ENCODE measurements at places on chromosomes 4 and X.

DNA sequence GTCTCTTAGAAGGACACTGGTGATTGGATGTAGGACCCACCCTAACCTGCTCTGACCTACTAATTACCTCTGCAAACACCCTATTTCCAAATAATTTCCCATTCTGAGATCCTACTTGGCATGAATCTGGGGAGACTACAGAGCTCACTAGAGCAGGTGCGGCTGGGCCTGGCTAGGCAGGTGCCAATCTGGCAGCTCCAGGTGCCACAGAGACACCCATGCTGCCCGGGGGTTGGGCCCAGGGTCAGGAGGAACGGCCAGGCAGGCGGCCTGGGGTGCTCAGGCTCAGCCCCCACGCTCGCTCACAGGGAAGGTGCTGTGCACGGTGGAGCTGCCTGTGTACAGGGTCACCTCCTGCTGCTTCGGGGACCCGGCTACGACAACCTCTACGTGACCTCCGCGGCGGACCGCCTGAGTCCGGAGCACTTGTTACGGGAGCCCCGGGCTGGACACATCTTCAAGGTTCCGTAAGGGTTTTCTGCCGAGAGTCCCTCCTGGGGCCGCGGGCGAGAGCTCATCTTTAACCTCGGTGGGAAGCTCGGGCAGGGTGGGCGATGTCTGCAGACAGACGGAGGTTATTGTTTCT is 26.5 kb upstream of the PLCXD1 start:
- DNase-seq, result no peak

DNA sequence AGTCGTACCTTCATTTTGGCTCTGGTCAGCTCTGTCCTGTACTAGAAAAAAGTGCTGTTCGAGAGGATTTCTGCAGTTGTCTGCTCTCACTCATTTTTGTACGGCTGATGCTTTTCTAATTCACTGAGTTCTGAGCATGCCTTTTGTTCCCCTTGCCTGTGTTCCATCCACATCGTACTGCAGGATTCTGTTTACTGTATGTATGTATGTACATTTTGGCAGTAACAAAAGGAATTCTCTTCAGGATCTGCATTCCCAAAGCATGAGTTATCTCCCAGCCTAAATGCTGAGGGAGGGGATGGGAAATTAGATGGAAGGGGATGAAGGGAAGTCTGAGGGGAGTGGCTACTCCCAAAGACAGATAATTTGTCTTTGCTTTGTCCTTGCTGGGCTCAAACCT is 87.6 kb downstream of the GBA3 start:
- DNase-seq, result no peak

DNA sequence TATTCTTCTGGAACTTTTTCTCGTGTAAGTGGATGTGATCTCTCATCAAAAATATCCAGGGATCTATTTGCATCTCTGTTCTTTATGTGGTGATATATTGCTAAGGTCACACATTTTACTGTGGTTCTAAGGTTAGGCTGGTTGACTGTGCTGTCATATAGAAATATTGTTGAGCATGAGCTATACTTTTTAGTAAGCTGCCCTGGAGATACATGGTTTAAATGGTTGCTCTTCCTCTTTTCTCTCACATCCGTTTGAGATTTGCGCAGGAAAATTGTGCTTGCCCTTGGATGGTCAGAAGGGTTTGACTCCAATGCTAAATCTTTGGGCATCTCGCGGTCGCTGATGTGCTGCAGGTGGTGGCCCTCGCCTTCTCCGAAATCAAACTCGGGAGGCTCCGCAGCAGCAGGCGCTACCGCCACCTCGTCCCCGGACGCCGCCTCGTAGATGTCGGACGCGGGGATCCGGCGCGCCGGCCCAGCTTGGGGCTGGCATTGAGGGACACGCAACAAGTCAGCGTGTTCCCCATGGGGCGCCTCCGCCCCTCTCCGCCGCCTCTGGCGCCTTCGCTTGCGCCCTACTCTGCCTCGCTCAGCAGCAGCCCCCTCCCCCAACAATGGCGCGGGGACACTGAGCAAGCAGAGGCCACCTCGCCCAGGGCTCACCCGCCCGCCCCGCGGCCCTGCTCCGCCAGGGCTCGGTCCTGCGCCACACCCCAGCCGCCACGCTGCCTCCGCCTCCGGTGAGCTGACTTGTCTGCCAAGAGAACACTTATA is 154.5 kb downstream of the MSN start:
- no peak for DNase-seq

DNA sequence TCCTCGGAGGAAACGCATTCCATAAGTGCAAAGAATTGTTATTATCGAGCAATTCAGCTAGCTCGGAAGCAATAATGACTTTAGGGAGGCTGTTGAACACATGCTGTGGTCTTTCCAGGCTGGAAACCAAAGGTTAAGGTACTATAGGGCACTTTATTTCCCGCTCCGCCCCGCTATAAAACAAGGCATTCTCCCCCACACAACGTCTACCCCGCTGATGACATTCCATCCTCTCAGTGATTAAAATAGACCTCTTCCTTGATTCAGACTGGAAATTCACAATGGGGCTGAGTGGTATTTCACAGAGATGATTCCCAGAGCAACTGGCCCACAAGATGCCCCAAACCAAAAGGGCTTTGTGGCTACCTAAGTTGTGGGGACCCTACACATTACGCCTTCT is 196.4 kb downstream of the STIM2 start:
- no peak for DNase-seq

DNA sequence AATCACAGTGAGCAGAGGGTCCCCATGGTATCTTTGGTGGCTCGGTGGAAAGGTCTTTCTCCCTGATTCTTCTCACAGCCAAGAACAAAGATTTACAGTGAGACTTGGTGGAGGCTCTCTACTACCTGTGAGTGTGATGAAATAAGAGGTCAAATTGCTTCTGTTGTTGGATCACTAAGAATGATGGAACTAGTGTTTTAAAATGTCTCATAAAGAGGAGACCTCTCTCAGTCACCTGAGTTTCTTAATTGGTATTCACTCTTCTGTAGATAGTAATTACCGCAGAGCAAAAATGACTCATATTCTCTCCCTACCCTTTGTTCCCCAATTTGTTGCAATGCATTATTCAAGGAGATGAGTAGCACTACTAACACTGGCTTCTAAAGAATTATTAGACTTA is 100.9 kb upstream of the TBC1D9 start:
- no peak for DNase-seq

GRCh38 chr4:169383724-169384123 is 113.0 kb upstream of the SH3RF1 start:
- no peak for DNase-seq

DNA sequence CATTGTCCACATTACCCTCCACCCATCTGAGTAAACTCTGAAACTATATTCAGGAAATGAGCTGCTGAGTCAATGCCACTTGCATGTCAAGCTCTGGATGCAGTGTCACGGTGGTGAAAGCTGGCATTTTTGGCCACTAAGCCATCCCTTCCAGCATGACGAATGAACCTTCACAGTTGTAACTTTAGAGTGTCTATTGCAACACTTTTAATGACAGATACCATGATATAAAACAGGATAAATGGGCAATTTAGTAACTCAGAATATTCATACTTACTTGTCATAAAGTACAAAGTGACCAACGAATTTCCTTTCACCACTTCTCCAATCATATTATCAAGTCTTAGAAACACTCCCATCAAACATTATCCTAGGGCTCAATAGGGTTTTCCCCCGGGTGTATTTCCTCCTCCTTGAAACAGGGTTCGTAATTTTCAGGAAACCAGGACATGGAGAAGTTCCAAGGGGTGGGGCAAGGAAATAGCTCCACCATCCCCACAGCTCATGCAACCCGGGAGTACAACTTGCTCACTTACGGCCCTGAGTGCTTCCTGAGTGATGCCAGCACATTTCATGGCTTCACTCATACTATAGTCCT is 73.1 kb downstream of the MTHFD2L start:
- DNase-seq, result no peak

DNA sequence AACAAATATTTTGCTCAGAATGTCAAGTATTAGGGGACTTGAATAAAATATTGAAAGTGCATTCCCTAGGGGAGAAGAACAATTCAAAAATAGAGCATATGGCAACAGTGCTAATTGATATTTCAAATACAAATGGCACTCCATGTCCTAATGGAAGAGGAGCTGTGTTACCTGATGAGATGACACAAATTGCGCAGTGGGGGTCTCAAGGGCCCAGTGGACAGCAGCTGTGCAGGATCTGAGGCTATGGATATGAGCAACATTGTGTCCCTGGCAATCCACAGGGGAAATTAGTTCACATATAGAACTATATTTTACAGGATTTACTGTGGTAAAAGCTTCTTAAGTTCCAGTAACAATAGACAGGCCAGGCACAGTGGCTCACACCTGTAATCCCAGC is 17.4 kb upstream of the USP46 start:
- no peak for DNase-seq

GRCh38 chr4:67325791-67326190 is 219.5 kb downstream of the CENPC start:
- no peak for DNase-seq

GRCh38 chrX:31543634-31544033 is 471.8 kb upstream of the FTHL17 start:
- DNase-seq, result no peak

DNA sequence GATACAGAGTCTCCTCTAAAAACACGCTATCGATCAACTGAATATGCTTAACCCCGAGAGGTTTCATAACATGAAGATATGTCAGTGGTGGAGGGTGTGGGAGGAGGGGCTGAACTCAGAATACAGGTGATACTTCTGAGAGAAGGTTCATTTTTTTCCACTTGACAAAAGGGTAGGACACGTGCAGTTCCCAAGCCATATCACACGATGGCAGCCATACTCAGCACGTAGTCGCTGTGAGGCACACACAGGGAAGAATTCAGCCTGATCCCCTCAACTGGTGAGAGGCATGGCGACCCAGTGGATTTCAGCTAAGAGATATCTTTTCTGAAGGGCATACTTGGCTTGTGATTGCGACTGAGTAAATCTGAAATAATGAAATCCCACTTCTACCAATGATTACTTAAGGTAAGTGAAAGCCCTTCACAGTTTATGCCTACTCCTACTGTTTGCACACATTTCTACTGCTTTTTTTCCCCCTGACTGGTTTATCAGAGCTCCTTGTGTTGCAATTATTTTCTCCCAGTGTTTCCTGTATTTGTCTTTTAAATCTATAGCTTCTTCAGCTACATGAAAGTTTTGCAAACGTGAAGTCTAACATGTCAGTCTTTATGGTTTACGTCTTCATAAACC is 133.1 kb downstream of the CORIN start:
- DNase-seq, result no peak

DNA sequence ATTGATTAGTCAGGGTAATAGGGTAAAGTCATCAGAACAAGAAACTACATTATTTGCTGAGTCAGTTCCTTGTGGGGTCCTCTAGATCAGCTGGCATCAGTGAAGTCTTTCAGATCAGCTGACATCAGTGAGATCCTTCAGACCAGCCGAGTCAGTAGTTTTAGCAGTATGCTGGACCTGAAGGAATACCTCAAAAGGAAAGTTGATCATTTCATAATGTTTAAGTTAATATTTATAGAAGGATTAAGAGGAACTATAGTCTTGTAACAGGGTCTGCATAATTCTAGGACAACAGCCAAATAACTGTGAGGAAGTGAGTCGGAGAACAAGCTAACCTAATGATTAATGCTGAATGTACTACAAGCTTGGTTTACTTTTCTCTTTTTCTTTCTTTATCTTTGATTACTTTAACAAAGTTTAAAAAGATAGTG is 958 bp upstream of the UGT2B7 start:
- DNase-seq, result no peak

- no peak for DNase-seq
Measured at GRCh38 chr4:112279025-112279881, 6.5 kb downstream of the TIFA start.

DNA sequence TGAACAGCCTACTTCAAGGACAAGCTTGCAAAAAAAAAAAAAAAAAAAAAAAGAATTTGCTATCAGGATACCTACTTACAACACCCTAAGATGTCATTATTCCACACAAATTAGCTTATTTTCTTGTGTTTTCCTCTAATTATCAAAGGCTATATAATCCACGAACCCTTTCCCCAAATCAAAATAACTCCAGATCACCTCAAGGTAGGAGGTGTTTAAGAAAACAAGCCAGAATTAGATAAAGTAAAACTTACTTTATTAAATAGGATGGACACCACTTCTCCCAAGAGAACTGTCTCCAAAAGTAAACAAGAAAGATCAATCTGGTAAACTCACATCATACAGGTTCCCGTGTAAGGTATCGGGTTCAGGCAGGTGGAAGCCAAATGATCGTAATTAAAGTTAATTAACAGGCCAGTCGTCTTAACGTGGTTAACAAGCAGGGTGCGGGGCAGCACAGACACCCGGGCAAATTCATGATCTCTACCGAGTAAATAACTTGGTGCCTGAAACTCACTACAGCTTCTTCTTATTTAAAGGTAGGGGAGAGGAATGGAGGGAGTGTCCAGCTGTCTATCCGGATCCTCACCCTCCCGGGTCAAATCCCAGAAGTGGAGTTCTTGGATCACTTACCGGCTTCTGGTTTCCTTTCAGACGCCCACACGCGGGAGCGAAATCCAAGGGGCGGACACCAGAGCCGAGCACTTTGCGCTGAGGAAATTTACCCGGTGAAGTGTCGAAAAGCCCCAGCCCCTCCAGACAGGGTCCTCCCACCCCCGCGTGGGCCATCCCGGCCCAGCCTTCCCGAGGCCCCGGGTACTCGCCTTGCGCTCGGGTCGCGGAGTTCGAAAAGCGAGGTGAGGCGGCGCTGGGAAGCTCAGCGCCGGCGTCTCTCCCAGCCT is 708 bp downstream of the ARAP2 start:
- DNase-seq, result peak; percentile 35

DNA sequence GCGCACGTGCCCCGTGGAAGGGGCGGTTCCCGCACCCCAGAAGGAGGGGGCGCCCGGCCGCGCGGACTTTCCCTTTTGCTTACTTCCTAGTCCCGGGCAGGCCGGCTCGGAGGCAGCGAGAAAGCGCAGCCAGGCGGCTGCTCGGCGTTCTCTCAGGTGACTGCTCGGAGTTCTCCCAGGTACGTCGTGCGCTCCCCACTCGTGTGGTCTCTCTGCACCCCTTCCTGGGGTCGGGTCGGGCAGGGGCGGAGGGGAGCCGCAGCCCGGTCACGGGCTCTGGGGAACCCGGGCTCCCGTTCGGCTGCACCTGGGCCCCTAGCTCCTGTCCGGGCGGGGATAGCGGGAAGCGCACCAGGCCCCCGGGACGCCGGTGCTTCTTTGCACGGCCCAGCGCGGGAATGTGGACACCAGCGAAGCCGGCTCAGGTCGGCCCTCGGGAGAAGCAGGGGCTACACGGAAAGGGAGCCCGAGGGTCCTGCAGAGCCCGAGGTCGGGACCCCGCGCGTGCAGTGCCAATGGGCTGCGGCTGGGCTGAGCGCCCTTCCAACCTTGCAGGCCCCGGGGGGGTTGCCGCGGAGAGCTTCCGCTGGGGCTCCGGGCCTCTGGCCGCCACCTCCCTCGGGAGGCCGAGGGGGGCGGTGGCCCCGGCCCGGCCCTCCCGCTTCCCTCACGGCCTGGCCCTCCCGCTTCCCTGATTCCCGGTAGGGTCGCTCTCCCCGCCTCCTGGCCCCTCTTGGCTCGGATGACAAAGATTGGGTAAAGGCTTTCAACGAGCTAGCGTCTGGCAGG is at the start of gene TLR2:
Gene TLR2 (plus strand): TSS at position 99 of the 789 bp plus-strand sequence. CDS start 18,628 bp downstream, outside the sequence.
- peak; percentile 42 for DNase-seq

- DNase-seq, result no peak
Measured at GRCh38 chrX:134174859-134175258, 62.1 kb upstream of the CCDC160 start.

GRCh38 chr4:176568238-176568637 is 224.5 kb downstream of the VEGFC start:
- DNase-seq, result no peak

All from ovary (tissue), 10 donors.